Midbrain (tissue), 1 donor: ENCODE measurements at places on chromosomes 7 and 10.

GRCh38 chr10:6230315-6230714, 27.6 kb downstream of the PFKFB3 start:
- no peak for DNase-seq

DNA sequence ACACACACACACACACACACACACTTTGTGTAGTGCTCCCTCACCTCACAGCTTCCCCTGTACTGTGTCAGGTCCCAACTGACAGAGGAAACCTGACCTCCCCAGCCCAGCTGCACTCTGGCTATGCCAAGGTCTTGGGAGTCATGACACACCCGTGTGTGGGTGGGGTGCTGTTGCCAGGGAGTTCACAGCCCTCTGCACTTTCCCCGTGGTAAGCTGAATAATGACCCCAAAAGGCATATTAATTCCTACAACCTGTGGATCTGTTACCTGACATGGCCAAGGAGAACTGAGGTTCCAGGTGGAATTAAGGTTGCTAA, 8.9 kb upstream of the NANOS1 start:
- no peak for DNase-seq

GRCh38 chr10:26448292-26448691, 10.2 kb downstream of the APBB1IP start:
- DNase-seq = no peak

GRCh38 chr10:122485670-122486069, 24.3 kb downstream of the HTRA1 start:
- DNase-seq = peak; percentile 75

- no peak for DNase-seq
Measured at GRCh38 chr10:7171825-7172224, 239.0 kb downstream of the SFMBT2 start.

DNA sequence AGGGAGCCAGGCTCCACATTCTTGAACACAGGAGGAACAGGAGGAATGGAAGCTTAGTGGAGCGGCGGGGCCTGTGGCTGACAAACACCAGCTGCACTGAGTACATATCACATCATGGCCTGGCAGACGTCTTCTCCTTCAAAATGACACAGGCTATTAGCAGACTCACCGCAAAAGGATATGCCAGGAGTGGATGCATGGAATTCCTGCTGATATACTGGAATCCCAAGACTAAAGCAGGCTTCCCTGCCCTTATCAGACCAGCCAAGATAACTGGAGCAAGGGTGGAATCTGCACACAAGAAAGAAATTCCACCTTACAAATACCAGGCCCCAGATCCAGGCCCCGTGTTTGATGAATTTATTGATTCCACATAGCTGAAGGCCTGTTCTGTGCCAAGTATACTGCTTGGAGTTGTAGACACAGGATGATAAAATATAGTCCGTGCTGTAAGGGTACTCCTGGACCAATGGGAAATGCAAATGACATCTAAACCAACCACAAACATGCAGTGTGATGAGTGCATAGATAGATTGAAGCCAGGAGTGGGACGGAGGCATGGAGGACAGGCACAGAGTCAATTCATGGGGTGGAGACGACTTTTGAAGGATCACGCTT, 480.5 kb upstream of the ZMIZ1 start:
- no peak for DNase-seq

- no peak for DNase-seq
Measured at GRCh38 chr10:94443549-94443948, 41.2 kb downstream of the TBC1D12 start.
